ENCODE measurements at places on chromosomes 3 and 15. TPM values are rescaled to one million over a fixed set of nuclear protein-coding genes. Genes with fewer than 3 reads are reported as not detected.

Gene GOLGA6D
- total RNA-seq: not detected

Gene TLR9
- total RNA-seq: not detected

Gene NR2E3
- total RNA-seq: 0.45 TPM

Gene MYRIP
- 3.8 TPM for total RNA-seq

Gene RTF1
- 26.6 TPM for total RNA-seq

Gene LEKR1
- total RNA-seq: 7.5 TPM

Gene CCR9
- not detected for total RNA-seq

Gene PIGZ
- total RNA-seq: 0.46 TPM

Gene KCNH8
- 0.29 TPM for total RNA-seq

Gene DHX36
- 57.2 TPM for total RNA-seq

Gene HHLA2
- total RNA-seq: not detected

Gene SH2D7
- not detected for total RNA-seq

Gene PRSS50
- total RNA-seq: 4.7 TPM

Gene GPX1
- 243 TPM for total RNA-seq

Gene ACAN
- 0.13 TPM for total RNA-seq

Gene CCDC80
- total RNA-seq: 41.5 TPM

Gene INTS14
- total RNA-seq: 99.4 TPM

Gene SH3GL3
- not detected for total RNA-seq

Gene CPNE9
- total RNA-seq: not detected

Gene LMLN
- 10.9 TPM for total RNA-seq

Gene TEX55
- not detected for total RNA-seq

Gene AHSG
- not detected for total RNA-seq

Gene ITGA11
- total RNA-seq: 3.0 TPM

Gene FAM219B
- 72.1 TPM for total RNA-seq

Gene GRK7
- total RNA-seq: not detected

Gene BCL6
- total RNA-seq: 40.3 TPM

Gene PLAAT1
- 5.9 TPM for total RNA-seq

Gene TFRC
- 40.7 TPM for total RNA-seq

Gene SOX14
- not detected for total RNA-seq

Gene KCNMB2
- total RNA-seq: 0.81 TPM

Gene CATSPER2
- total RNA-seq: 7.6 TPM

Gene MLH1
- total RNA-seq: 58.0 TPM

Gene LYSMD4
- 7.2 TPM for total RNA-seq

Gene CCRL2
- 0.33 TPM for total RNA-seq

Gene GOLGA6L7
- total RNA-seq: not detected

Gene SLC24A5
- total RNA-seq: not detected

Gene CD96
- total RNA-seq: 3.5 TPM

Gene ITIH4
- 8.6 TPM for total RNA-seq

Gene OR5K2
- not detected for total RNA-seq

Gene TGM4
- total RNA-seq: 0.33 TPM

Gene FAM81A
- 2.5 TPM for total RNA-seq

Gene FSD2
- 0.67 TPM for total RNA-seq

Gene CKMT1B
- 31.0 TPM for total RNA-seq

Gene CLDN16
- 3.3 TPM for total RNA-seq

Gene EXD1
- total RNA-seq: not detected

Gene TNK2
- total RNA-seq: 10.2 TPM

Gene SSUH2
- total RNA-seq: 0.11 TPM

Gene STT3B
- 140 TPM for total RNA-seq

All from thyroid gland (tissue), 4 donors.